ENCODE measurements at places on chromosomes 12 and 14.

DNA sequence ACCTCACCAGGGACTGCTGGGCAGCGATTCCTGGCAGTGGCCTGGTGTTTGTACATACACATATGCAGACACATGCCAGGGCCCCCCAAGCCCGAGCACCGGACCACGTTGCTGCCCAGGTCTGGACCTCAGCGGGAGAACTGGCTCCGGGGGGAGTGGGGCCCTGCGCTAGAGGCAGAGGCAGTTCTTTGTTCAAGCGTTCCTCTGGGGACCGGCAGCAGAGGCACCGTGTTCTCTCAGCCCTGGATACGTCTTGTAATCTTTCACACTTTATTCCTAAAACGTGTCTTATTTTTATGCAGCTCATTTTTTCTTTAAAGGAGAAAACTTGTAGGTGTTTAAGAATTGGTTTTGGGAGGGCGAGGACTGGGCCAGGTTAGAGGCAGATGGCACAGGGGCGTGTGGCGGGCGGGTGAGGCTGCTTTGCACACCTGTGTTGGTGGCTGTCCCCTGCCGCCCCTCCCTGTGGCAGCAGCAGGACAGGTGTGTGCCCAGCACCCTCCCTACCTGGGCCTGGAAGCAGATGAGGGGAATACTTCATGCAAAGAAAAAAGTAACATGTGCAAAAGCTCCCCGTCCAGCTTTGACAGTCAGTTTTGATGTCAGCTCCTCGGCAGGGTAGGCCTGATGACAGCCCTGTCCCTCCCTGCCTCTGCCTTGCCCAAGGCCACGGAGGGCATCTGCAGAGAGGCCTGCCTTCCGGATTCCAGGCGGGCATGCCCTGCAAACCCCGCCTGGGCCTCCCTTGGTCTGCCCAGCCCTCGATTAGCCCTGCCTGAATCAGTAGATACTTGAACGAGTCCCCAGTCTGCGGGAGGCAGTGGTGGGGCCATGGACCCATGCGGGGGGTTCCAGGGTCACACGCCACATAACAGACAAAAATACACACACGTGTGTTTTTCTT is 7.0 kb upstream of the PUS1 start:
- no peak for DNase-seq

DNA sequence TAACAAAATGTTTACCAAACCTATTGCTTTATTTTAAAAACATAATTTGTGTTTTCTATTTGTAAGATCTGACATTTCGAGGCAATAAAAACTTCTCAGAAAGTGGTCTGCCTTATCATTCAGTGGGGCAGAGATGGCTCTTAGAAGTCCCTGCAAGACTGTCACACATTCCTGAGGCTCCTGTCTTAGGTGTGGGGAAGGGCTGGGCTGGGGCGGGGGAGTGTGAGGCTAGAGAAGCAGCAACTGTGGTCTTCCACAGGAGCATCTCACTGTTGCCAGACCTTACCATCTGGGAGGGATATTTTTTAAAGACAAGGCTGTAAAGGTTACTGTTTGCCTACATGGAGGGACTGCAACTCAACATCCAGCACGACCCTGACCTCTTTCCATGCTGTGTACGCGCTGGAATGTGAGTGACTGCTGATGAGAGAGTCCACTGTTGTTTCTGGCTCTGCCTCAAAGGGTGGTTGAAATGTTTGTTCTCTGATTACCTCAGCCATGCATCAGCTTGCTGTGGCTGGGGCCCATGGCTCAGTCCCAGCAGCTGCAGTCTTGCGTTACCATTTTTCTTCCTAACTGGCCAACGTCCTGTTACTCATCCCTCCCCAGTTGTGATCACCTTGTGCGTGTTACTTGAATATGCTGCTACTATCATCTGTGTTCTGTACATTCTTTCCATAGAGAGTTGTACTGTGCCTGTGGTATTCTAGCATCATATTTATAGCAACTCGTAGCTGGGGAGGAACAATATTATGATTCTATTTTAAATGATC is 12.4 kb downstream of the ERG28 start:
- no peak for DNase-seq

- DNase-seq = no peak
Observed at GRCh38 chr12:5593086-5593485, 161.2 kb downstream of the NTF3 start.

- DNase-seq = peak; percentile 86
Observed at GRCh38 chr12:56766535-56766934, 3.4 kb downstream of the HSD17B6 start.

- peak; percentile 16 for DNase-seq
Observed at GRCh38 chr12:48542300-48542928, 17.0 kb downstream of the OR8S1 start.

DNA sequence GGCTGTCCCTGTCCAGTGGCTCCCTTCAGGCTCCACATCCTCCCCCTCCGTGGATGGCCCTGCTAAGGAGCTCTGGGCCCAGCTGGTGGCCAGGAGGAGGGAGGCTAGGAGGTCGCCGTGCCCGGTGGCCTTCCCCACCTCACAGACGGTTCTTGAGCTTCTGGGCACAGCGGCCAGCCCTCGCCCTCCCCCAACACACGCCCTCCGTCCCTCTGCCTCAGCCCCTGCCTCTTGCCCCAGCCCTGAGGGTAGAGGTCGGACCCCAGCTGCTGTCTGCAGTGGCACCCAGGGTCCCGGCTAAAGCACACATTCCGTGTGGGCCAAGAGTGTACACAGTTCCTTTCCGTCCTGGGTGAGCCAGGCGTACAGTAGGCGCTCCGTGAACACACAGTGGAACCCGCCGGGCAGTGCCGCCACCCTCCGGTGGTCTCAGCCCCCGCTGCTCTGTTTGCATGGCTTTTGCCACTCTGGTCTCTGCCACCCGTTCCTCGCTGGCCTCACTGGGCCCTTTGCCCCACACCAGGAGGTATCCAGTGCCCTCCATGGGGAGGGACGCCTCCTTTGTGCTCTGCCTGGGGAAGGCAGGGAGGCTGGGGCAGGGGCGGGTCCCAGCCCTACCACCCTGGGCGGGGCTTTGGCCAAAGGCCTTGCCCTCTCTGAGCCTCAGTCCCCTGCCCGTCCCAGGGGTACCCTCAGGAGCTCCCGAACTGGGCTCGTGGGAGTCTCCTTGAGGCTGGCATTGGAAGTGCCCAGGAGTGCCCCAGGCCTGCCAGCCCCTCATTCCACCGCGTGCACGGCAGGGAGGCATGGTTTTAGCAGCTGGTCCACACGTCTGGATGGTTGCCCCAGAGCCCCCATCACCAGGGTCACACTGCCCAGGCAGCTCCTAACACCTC is 13.0 kb downstream of the TRMT61A start:
- DNase-seq = no peak

- no peak for DNase-seq
Observed at GRCh38 chr12:4856596-4856995, 53.1 kb upstream of the KCNA1 start.

- DNase-seq = no peak
Observed at GRCh38 chr14:42617005-42617404, 1010.3 kb downstream of the LRFN5 start.

- no peak for DNase-seq
Observed at GRCh38 chr12:46915082-46915481, 89.3 kb upstream of the SLC38A4 start.

GRCh38 chr12:68611806-68612160 is 1.1 kb downstream of the RAP1B start:
- no peak for DNase-seq

DNA sequence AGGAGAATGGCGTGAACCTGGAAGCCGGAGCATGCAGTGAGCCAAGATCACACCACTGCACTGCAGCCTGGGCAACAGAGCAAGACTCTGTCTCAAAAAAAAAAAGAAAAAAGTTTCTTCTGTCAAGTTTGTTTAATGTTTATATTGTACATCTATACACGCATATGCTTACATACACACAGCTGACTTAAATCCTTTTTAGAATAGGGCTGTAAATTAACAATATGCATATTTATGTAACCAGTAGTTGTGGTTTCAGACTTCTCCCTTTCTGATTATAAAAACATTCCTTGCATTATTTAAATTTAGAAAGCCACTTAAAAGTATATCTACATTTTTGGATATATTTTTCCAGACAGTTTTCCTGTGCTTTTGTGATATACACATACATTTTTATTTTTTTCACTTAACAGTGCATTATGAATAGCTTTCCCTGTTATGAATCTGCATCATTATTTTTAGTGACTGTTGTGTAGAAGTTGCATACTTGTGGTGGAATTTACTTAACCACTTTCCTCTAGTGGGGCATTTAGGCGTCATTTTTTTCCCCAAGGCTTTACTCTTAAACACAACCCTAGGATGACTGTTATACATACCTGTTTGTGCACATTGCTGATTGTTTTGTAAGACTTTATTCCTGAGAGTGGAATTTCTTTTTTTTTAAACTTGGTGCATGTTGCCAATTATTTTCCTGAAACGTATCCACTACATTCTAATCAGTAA is 29.4 kb downstream of the POLR3B start:
- no peak for DNase-seq

GRCh38 chr12:103011974-103012763 is 54.7 kb downstream of the ASCL1 start:
- DNase-seq = no peak

- DNase-seq = no peak
Observed at GRCh38 chr14:22792158-22792557, 23.1 kb downstream of the SLC7A7 start.

GRCh38 chr12:96371138-96371789 is 29.0 kb downstream of the CDK17 start:
- no peak for DNase-seq

- DNase-seq = no peak
Observed at GRCh38 chr12:52155048-52155868, 36.6 kb downstream of the KRT80 start.

DNA sequence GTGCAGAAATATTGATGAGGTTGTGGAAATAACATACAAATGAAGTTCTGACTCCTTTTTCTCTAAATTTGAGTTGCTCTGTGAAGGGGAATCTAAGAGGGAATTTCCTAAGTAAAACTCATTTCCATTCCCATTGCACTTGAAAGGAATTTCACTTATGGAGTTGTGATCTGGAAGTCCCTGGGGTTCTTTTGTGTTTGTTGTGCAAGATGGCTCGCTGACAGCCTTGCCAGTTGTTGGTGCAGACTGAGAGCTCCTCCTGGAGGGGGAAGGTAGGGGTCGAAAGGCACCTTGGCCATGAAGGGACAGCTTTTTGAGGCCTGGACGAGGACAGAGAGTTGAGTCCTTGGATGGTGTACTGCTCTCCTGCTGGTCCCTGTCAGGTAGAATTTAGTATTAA is 72.0 kb downstream of the C12orf56 start:
- no peak for DNase-seq

- DNase-seq = no peak
Observed at GRCh38 chr12:56724701-56724971, 463 bp downstream of the NACA start.

DNA sequence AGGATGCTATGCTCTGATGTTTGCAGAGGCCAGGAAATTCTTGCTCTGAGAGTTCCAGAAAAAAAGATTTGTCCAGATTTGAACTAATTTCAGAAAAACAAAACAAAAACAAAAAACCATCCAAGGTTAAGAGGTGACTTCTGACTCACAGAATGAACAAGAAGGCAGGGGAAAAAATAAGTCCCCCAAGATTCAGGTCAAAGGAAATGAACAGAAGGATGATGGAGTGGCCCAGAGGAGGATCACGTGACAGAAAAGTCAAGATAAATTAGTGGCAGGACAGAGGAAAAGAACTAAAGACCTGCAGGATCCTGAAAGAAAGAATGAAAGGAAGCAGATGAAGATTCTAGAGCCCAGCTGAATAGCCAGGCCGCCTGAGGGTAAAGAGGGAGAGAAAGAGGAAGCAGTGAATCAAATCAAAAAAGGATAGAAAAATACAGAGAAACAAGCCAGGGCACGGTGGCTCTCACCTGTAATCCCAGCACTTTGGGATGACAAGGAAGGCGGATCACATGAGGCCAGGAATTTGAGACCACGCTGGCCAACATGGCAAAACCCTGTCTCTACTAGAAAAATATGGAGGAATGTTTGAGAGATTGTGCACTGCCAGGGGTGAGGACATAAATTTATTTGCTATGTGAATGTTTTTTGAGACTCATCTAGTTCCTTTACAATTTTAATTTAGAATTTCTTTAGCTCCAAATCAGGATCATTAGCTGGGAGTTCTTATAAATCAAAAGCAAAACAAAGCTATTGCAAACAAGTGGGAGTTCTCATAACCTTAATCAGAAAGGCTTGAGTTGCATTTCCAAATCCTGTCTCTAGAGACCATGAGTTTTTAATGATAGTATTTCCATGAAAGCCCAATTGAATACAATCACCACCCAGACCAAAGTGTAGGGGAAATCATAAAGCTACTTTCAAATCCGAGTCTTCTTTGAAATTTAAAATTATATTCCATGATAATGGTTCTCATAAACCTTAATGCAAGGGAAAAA is 217.1 kb upstream of the PLEKHG7 start:
- DNase-seq = no peak

DNA sequence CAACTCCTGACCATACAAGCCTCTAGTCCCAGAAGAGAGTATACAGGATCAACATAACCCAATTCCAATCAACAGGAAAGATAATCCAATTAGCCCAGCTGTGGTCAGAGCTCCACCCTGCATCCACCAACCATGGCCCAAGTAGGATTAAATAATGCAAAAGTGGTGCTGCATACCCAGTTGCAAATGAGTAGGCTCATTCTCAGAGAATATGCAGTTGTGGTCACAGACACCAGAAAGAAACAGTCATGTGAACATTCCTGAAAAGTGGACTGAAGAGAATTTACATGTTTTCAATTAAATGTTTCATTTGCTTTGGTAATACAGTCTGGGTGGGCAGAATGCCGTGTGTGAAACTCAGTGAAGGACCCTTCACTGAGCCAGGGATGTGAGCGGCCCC is 167.2 kb upstream of the BMP4 start:
- no peak for DNase-seq

GRCh38 chr14:21098076-21098891 is at the start of gene ZNF219:
ZNF219 (minus strand) TSS chr14:21098655; CDS start chr14:21093591, 5,064 bp downstream.
- DNase-seq = no peak

DNA sequence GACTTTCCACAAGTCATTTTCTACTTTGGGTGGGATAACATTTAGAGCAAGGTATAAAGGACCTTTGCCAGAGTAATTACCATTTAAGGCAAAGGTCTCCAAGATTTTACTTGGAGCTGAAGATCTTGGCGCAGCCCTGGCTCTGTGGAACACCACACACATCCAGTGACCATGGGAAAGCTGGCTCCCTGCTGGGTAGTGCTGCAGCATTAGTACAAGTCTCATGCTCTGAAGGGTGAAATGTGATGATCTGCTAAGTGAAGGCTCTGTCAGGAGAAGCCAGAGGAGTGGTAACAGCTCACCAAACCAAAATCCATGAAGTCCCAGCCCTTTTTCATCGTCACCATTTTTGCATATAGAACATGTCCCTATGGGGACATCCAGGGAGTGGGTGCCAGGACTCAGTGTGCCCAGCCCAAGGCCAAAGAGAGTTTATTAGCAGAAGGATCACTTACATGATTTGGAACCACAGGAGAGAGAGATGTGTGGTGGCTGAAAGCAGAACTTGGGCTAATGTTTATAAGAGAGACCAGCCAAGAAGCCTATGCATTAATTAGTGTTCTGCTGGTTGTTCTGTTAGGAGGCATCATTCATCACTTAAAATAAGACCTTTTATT is 110.7 kb downstream of the SLC38A6 start:
- DNase-seq = no peak

- DNase-seq = peak; percentile 64
Observed at GRCh38 chr12:132561427-132562156, 48.8 kb downstream of the LRCOL1 start.

Data from germinal center (tissue), 1 donor.